ENCODE measurements at places on chromosomes 7 and 10. TPM values are rescaled to one million over a fixed set of nuclear protein-coding genes. Genes with fewer than 3 reads are reported as not detected.

- no peak for DNase-seq
These were observed 273.1 kb upstream of the NEBL start for GRCh38 chr10:21170216-21170615.

DNA sequence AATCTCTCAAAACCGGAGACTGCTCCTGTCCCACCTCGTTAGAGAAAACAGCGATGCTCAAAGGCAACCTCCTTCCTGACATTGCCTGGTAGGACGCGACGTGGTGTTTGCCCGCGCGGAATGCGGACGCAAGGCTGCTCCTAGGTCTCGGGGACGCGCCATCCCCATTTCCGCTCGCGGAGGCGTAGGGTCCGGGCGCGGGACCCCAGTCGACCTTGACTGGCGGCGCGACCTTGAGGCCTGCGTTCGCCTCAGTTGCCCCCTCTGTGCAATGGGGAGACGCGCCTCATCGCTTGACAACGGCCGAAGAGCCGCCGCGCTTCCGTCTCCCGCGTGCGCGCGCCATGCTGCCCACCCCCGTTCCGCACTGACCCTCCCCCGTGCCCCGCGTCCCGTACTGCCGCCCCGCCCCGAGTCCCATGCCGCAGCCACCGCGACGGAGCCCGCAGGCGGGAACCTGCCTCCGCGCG lies 412 bp upstream of the PPIA start:
- DNase-seq: no peak

DNA sequence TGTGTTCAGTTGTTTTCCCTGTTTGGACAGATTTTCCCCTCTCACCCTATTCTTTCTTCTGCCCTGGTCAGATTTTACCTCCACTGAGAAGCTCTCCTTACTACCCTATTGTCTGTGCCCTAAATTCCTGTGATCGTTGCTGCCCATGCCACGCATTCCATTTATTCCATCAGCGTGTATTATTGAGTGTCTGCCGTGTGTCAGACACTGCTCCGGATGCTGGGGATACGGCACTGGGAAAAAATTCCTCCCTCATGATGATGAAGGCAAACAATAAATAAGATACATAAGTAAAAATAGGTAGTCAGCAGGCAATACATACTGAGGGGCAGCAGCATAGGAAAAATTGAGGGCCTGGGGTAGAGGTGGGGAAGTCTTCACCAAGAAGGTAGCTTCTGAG lies 86.8 kb downstream of the FANK1 start:
- no peak for DNase-seq

DNA sequence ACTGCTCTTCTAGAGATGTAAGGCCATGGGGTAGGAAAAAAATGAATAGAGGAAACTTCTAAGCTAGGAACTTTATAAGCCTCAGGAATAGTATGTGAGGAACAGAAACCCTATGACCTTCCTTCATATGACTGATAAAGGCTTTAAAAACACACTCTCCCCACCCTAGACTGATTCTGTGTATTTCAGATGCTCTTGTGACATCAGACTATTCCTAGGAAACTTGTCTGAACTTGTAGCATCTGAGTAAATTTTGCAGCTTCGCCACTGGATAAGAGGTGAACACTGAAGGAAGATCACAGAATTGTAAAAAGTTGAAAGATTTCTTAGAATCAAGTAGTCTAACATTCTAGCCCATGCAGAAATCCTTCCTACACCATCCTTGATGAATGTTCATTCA lies 31.0 kb upstream of the CBLL1 start:
- DNase-seq: no peak

- DNase-seq: no peak
These were observed 25.1 kb downstream of the TBXAS1 start for GRCh38 chr7:139854124-139854511.

DNA sequence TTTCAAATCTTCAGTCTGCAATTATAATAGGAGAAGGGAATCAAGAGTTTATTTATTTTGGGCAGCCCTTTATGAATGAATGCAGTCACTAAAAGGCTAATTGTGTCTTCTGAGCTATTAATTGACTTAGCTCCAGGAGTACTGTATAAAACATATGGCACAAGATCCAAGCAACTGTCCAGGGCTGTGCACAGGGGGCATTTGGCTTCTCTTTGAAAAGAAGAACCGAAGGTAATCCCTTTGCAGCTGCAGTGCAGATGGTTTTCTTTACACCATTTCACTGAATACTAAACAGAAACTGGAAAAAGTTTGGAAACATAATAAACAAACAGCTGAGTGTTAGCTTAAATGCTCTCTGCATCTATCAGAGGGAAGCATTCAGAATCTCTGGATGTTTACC lies 282.6 kb upstream of the LRRN3 start:
- DNase-seq: no peak

- DNase-seq: no peak
These were observed 77.1 kb downstream of the LHPP start for GRCh38 chr10:124538706-124539105.

- no peak for DNase-seq
These were observed 21.8 kb downstream of the CFAP69 start for GRCh38 chr7:90266808-90267207.

DNA sequence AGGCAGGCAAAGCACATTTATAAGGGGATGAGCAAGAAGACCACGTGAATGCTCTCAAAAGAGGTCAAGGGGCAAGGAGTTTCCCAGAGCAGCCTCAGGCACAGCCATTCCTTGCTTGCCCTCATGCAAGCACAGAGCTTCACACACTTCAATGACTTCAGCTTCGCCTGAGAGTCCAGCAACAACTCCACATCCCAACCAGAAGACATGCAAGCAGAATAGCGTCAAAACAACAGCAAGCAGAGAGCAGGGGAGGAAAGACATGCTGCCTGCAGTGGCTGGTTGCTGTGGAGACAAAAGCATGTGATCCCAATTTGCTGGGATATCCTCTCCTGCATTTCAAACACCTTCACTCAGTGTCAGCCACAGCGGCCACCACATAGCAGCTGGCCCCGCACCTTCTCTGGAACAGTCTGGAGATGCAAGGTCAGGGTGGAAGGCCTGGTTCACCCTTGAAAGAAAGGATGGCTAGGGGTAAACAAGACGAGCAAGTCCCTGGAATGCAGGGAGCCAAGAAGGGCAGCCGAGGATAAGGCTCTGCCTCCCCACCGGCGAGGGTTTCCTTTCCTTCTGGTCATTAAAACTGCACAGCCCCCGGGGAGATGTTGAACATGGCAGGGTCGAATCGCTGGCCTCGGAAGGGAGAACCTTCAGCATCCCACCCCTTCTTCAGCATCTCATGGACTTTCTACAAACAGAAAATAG lies 60.2 kb upstream of the CAMK2B start:
- no peak for DNase-seq

DNA sequence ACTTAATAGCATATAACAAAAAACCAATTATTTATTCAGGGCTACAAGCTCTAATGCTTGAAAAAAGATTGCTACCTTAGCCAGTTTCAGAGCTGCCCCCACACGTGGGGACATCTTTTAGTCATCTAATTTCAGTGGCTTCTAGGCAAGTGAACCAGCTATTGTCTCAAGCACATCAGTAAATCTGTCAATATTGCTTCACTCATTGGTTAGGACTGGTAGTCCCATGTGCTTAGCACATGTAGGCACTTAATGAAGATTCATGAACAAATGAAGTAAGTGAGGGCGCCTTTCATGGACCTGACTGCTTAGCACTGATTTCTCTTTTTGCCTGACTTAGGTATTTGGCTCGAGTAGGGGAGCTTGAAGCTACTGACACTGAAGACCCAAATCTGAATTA lies 19.6 kb downstream of the ENTPD7 start:
- no peak for DNase-seq

GRCh38 chr7:31982962-31983361 lies 87.2 kb downstream of the PDE1C start:
- no peak for DNase-seq

DNA sequence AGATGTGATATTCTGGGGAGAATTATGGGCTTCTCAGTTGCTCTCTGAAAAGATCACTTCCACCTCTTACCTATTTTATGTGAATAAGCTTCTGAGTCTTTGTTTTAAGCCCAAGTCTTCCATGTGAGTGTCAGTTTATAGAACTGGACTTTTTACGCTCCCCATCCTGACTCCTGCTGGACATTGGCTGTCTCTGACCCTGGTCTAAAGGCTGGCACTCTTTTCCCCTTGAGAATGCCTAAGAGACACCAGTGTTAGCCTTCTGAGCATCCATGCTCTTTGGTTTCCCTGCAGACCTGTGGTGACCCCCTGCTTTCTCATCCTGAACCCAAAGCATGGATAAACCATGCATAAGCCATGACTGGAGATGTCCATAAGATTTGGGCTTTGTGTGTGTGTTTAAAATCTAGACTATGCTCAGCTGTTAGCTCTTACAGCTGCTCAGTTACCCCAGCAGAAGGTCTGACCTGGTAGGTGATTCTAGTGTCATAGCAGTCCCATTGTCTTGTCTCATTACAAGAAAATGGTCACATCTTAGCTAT lies 148.6 kb upstream of the IMMP2L start:
- DNase-seq: no peak

GRCh38 chr7:75531359-75531821 lies 39.3 kb downstream of the SPDYE5 start:
- DNase-seq: no peak

GRCh38 chr10:72483471-72483870 lies 128.8 kb upstream of the DNAJB12 start:
- no peak for DNase-seq

DNA sequence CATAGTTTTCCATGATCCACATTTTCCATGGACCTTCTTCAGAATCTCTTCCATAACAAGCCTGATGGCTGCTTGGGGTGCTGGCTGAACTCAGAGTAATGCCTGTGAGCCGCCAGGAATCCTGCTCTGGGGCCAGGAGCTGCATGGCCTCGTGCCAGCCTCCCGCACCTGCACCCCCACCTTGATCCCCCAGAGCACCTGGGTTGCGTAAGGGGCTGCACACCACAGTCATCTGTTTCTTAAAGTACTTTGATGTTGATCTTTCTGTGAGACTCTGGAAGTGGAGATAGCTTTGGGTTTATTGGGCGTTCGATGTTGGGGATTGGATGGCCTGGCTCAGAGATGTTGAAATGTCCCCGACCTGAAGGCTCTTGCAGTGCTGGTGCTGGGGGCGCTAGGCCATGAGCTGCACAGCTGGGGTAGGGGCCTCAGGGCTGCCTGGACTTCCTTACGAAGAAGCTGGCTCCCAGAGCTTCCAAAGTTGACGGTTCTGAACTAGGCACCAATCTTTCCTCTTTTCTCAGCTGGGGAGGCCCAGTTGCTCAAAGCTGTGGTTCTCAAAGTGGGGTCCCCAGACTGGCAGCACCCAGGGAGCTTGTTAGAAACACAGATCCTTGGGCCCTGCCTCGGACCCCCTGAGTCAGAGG lies 534.0 kb downstream of the DNAJB6 start:
- no peak for DNase-seq

DNA sequence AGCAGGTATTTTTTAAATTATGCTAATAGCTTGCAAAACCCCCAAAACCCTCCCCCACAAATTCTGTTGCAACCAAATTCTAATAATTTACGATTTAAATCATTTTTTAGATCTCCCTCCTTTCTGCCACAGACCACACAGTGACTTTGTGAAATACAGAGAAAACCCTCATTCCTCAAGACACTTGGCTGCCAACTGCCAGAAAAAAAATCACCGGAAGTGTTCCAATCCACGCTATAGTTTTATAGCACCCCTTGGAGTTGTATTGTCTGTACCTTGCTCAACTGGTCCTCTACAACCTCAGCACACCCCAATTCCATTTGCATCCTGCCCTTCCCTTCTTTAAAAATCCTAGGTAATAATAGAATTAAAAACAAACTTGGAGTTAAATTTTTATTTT lies 560.1 kb downstream of the PARD3 start:
- no peak for DNase-seq

GRCh38 chr10:119991816-119992215 lies 99.3 kb downstream of the SEC23IP start:
- DNase-seq: no peak

GRCh38 chr10:131983780-131984179 lies 2.1 kb upstream of the BNIP3 start:
- DNase-seq: no peak

DNA sequence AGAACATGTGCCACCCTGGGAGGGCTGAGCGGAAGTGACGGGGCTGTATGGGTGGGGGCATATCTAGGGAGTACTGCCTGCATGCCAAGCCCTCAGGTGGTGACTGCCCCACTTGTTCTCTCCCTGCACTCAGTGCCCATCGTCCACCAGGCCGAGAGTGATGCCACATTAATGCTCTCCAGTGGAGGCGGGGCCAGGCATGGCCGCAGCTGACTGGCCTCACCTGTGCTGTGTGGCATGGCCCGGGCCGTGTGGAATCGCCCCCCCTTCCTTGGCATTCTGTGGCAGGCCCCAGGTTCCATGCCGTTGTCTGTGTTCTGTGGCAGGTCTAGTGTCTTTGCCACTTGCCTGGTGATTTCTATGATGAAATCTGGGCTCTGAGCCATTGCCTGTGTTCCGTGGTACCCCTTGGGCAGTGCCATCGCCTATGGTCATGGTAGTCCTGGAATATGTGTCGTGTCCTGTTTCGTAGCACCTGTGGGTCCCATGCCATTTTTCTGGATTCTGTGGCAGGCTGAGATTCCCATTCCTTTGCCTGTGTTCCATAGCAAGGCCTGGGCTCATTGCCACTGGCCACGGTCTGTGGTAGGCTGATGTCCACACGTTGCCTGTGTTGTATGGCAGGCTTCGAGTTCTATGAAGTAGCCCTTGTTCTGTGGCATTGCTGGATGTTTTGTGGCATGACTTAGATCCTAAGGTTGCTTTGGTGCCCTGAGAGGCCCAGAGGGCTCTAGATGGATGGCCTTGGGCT lies 8.9 kb downstream of the FLNC start:
- no peak for DNase-seq

DNA sequence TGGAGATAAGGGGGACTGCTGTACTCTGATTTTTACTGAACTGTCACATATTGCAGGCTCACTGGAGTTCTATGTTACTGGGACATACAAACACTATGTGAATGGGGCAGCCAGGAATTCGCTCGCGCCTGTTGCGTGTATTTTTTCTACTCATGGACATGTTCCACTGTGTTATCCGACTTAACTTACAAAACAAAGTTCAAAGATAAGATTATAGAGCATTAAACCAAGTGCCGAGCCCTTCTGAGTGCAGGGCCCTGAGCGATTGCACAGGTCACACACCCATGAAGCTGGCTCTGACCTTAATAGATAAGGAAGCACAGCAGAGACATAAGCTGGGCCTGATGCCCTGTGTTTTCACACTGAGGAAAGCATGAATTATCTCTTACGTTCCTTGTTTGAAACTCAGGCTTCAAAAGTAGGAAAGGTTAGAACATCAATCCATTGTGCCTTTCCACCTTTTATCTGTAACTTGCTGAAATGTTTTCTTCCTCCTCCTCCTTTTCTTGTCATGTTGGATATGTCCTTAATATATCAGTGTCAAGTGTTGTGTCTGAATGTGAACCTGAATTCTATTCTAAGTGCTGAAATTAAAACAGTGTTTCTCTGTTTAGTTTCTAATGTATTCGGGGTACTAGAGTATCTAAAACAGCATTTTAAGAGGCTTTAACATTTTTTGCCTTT lies 273.8 kb downstream of the AUTS2 start:
- no peak for DNase-seq

SMC3 gene
- 43.8 TPM for polyA plus RNA-seq

EBLN1 gene
- polyA plus RNA-seq: not detected

PTN gene
- not detected for polyA plus RNA-seq

ARHGEF35 gene
- not detected for polyA plus RNA-seq

NKX6-2 gene
- not detected for polyA plus RNA-seq

Data from immature natural killer cell (primary cell).